Lower lobe of right lung (tissue), 2 donors: ENCODE measurements at places on chromosomes 6 and 20. TPM values are rescaled to one million over a fixed set of nuclear protein-coding genes. Genes with fewer than 3 reads are reported as not detected.

Gene RNF182
- total RNA-seq = 5.3 TPM

Gene RAET1L
- total RNA-seq = not detected

DNA sequence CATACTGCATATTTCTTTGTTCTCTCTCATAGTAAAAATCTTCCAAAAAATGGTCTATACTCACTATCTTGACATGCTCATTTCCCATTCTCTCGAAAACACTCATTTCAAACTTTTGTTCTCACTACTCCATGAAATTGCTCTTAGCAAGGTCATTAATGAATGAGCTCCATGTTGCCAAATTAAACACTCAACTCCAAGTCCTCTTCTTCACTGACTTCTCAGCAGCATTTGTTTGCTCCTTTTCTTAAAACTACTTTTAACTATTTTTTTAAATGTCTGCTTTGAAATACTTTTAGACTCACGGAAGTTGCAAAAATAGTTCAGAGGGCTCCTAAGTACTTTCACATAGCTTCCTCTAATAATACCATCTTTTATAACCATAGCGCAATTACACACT is 274.0 kb upstream of the PREP start:
- H3K27ac ChIP-seq = no peak overlapping the region
- no peaks in the 10 kb centered on the region for H3K27me3 ChIP-seq
- no peaks in the 10 kb centered on the region for H3K36me3 ChIP-seq

DNA sequence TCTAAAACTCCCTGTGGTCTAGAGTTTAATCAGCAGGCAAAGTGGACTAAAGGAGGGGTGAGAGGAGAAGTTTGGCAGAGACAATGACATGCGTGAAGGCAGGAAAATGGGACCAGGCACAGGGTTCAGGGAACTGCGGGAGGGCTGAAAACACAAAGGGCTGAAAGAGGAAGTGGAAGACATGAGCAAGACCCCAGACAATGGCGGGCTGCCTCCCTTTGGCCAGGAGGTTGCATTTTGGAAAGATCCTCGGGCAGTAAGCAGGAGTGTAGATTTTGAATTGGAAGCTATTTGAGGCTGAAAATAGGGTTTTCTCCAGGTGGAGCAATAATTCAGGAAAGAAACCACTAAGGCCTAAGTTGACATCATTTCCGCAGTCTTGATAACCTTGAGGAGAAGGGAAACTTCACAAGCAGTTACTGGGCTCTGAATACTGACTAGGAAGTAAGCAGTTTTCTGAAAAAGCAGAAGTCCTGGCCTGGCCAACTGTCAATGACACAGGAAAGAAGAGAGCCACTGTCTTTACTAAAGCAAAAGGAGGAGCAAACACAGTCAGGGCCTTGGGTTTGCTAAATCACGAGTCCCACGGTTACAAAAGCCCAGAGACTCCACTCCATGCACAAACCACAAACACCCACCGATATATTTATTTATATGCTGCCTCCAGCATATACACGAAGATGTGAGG is 3.4 kb downstream of the LY86 start:
- H3K4me1 ChIP-seq = peaks cover 49% of the 10 kb centered on the region
- DNase-seq = no peak
- H3K27me3 ChIP-seq = no peaks in the 10 kb centered on the region
- H3K36me3 ChIP-seq = no peaks in the 10 kb centered on the region

DNA sequence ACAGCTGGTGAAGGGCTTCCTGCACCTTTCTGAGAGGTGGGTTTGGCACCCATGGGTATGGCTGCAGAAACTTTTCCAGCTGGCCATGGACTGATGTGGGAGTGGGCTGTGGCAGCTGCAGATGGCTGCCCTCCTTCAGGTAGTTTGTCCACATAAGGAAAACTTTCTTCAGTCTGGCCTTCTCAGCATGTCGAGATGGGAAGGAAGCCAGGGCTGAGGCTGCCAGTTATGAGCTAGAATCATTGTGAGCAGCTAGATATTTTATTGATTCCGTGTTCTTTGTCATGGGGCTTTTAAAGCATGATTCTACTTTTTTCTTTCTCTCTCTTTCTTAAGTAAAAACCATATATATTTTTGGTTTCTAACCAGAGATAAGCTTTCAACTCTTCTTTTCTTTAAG is 16.6 kb downstream of the NKX2-4 start:
- H3K4me3 ChIP-seq = no peak overlapping the region
- H3K4me1 ChIP-seq = no peaks in the 10 kb centered on the region
- H3K27ac ChIP-seq = no peak overlapping the region
- H3K36me3 ChIP-seq = peaks cover 77% of the 10 kb centered on the region

GRCh38 chr6:4521070-4521469 is 255.1 kb upstream of the CDYL start:
- no peak overlapping the region for H3K27ac ChIP-seq
- no peak overlapping the region for H3K4me3 ChIP-seq
- H3K36me3 ChIP-seq = no peaks in the 10 kb centered on the region
- H3K27me3 ChIP-seq = no peaks in the 10 kb centered on the region

- H3K27ac ChIP-seq = no peak overlapping the region
- DNase-seq = no peak
- H3K4me1 ChIP-seq = no peaks in the 10 kb centered on the region
- no peaks in the 10 kb centered on the region for H3K27me3 ChIP-seq
- peak overlapping the region; percentile 27 for H3K4me3 ChIP-seq
These were observed 20.0 kb upstream of the TRAF3IP2 start for GRCh38 chr6:111625461-111626391.
